Daoy (cell line): ENCODE measurements at places on chromosomes 4 and X. TPM values are rescaled to one million over a fixed set of nuclear protein-coding genes. Genes with fewer than 3 reads are reported as not detected.

POU4F2 gene
- 0.03 TPM in 1 of 2 replicates, not detected in the other for total RNA-seq

CT47C1 gene
- total RNA-seq: not detected in 2 replicates

APLN gene
- 0.34 and 1.1 TPM in 2 replicates for total RNA-seq

SGMS2 gene
- total RNA-seq: 19.6 and 22.3 TPM in 2 replicates

GRCh38 chr4:72591547-72592454 is 22.8 kb upstream of the ADAMTS3 start:
- DNase-seq: no peak

DNA sequence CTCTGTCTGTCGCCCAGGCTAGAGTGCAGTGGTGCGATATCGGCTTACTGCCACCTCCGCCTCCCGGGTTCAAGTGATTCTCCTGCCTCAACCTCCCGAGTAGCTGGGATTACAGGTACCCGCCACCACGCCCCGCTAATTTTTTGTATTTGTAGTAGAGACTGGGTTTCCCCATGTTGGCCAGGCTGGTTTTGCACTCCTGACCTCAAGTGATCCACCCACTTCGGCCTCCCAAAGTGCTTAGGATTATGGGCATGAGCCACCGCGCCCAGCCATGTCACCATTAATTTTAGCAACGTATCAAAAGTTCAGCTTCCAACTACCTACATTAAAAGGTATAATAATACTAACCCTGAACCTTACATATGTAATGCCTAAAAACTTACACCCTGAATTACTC is 940 bp upstream of the UTP3 start:
- no peak for DNase-seq

DNA sequence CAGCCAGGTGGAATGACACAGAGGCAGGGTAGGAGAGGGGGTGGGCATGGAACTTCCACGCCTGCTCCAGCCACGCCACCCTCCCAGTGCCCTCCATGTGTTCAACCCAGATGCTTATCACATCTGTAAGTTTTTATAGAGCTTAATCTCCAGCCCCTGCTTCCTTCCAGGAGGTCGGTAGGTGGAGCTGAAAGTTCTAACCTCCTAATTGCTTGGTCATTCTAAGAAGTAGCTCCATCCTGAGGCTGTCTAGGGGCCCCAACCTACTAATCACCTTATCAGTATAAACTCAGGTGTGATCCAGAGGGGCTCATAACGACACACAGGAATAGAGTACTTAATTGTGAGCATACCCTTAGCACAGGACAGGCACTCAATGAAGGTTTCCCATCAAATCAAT is 18.3 kb downstream of the QDPR start:
- no peak for DNase-seq

DNA sequence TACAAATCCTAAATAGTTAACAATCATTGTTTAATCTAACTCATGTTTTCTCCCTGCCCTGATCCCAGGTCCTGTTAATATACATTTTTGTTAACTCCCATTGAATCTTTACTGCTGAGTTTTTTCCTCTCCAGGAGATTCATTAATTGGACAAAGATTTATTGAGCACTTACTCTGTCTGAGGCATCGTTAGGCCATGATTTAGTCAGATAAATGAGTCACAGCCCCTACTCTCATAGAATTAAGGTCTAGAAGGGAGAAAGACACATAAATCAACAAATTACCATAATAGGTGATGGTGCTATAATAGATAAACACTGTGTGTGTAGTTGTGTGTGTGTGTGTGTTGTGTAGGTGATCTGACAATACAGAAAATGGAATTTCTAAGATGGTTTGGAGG is 112.5 kb downstream of the MAPK10 start:
- no peak for DNase-seq

GRCh38 chrX:136689436-136689835 is 41.5 kb downstream of the CD40LG start:
- no peak for DNase-seq

GRCh38 chrX:74781507-74782034 is 143.7 kb downstream of the NEXMIF start:
- no peak for DNase-seq

DNA sequence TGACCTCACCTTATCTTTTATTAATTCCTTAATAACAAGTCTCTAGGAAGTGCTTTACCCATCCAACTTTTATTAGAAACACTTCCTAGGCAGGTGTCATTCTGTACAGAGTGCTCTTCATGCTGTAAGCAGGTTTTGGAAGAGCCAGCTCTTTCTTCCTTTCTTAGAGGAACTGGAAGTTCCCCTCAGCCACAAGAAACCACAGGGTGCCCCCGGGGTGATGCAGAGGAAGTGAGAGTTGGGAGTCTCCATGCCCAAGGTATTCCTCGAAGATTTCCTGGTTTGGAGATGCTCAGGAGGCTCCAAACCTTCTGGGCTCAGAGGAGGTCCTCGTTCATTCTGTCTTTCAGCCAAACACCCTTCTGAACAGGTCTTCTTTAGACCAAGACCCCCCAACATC is 83.8 kb downstream of the EGF start:
- DNase-seq: no peak

DNA sequence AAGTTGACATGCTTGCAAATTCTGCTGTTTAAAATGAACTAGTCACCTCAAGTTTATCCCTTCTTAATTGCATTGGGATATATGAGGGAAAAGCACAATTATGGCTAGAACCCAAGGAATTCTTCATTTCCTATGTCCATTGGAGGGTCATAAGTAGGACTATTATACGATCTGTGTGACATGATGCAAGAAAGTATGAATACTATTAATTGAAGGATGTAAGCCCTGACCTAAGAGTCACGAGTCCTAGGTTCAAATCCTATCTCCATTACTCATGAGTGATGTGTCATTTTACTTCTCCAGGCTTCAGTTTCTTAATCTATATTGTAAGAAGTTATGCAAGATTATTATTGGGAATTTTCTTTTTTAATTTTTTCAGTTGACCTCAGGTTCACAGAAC is 542.9 kb upstream of the GRIA3 start:
- DNase-seq: no peak

DNA sequence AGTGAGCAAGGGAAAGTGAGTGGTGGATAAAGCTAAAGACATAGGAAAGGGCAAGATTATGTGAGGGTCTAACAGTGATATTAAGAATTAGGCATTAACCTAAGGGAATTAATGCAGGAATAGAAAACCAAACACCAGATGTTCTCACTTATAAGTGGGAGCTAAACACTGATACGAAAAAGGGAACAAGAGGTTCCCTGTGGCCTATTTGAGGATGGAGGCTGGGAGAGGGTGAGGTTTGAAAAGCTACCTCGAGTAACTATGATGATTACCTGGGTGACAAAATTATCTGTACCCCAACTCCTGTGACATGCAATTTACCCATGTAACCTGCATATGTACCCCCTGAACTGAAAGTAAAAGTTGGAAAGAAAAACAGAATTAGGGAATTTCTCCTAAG is 79.0 kb downstream of the ANXA3 start:
- DNase-seq: no peak

DNA sequence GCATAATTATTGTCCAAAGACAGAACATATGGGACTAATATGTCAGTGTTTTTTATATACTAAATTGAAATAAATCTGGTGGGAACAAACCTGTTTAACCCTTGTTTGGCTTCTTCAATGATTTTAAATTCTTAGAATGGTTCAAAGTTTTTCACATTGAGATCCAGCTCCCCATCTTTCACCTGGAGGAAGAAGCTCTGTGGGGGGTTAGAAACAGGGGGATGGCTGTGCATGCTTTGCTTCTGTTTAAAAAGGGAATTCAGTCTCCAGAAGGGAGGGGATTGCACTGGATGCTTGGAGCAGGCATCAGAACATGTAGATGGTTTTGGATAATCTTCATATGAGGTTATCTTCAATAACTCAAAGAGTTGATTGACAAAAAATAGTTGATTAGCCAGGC is 72.1 kb downstream of the GALNT7 start:
- no peak for DNase-seq

DNA sequence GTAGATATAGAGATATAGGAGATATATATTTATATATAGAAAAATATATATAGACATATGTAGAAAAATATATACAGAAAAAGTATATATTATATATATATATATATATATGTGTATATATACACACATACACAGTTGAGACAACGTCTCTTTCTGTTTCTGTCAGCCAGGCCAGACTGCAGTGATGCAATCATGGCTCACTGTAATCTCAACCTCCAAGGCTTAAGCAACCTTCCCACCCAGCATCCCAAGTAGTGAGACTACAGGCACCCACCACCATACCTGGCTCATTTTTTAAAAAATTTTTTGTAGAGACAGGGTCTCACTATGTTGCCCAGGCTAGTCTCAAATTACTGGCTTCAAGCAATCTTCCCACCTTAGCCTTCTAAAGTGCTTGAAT is 426.3 kb downstream of the GPM6A start:
- DNase-seq: no peak

GRCh38 chr4:125828346-125828745 is 513.6 kb downstream of the FAT4 start:
- DNase-seq: no peak

DNA sequence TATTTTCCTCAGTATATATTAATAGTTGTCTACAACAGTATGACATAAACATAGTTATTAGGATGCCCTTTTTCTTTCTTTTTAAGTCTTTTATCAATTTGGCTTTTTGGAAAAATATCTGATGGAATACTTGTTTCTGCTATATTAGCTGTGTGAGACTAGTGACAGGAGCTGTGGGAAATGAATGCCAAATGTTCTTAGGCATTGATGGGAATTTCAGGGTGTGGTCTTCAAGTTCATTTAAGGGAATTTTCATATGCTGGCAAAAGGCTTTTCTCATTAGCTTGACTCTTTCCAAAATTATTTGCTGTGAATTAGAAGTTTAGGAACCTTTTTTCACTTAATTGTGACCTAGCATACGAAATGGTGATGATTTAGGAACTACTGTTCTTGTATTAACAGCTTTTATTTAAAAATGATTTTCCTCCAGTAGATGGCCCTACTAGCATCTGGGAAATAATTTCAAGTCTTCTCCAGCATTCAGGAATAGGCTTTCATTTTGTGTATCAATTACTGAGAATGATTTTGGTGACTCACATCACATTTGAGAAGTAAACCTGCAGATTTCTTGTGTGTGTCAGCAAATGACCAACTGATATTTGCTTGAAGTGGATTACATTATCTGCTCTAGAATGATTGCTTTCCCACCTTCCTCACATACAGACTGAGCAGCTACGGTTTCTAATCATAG is 70.9 kb downstream of the HTT start:
- no peak for DNase-seq

DNA sequence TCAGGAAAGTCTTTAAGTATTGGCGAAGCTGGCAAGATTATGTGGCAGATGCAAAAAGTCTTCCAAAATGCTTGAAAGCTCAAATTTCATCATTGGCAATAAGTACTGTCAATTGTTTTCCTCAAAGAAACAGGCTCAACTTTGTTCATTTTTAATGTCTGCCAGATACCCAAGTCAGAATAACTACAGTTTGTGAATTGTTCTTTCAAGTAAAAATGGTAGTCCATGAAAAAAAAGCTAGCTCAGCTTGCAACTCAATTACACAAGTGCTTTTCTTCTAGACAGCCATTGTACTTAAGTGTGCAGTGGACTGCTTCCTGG is 70.5 kb downstream of the AFF1 start:
- no peak for DNase-seq

- no peak for DNase-seq
Measured at GRCh38 chrX:126658447-126658846, 105.8 kb upstream of the DCAF12L1 start.
